ENCODE measurements at places on chromosomes 7 and 10. TPM values are rescaled to one million over a fixed set of nuclear protein-coding genes. Genes with fewer than 3 reads are reported as not detected.

DNA sequence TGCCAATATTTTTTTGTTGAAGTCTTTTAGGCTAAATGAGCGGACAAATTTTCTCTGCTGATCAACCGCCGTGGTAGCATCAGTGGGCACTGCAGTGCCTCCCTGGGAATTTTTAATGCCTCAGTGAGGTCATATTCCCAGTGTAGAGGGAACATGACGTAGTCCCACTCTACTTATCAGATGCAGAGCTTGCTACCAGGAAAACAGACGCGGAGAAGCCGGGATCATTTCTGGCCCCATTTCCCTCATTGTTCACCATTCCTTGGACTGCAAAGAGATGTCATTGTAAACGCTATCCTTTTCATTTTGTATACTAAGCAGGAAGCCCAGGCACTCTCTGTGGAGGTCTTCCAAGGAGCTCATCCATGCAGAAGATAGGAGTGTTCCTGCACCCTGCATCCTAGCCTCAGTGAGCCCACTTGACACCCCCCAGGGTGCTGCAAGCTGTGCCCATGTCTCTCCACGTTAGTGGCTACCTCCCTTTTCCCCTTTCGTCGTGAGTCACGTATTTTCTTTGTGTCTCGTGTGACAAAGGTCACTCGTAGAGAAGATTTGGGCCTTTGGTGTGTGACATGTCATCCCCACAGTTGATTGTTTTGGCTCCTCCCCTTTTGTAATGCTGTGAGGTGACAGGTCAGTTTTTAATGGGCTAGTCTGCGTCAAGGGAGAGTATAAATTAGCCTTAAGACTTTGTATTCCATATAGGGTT, 145.5 kb downstream of the TCF7L2 start:
- no peak for DNase-seq

GRCh38 chr10:45418417-45418848, 44.4 kb downstream of the ALOX5 start:
- DNase-seq = no peak

GRCh38 chr7:105707967-105708762, 126.9 kb upstream of the EFCAB10 start:
- DNase-seq = no peak

- DNase-seq = no peak
Observed at GRCh38 chr7:139744768-139745677, 32.8 kb downstream of the HIPK2 start.

- DNase-seq = no peak
Observed at GRCh38 chr10:46549171-46550075, 7.0 kb downstream of the GPRIN2 start.

GRCh38 chr10:113980408-113981087, 63.1 kb upstream of the ADRB1 start:
- DNase-seq = no peak

Gene ZKSCAN1
- 13.4 TPM for total RNA-seq

Gene SFRP5
- not detected for total RNA-seq

Gene CCDC146
- 0.40 TPM for total RNA-seq

Gene NFKB2
- total RNA-seq = 18.5 TPM

Gene RADIL
- 0.57 TPM for total RNA-seq

Gene PRF1
- not detected for total RNA-seq

Gene MARVELD1
- total RNA-seq = 40.5 TPM

All from HT1080 (cell line).